ENCODE measurements at places on chromosomes 11 and 22. TPM values are rescaled to one million over a fixed set of nuclear protein-coding genes. Genes with fewer than 3 reads are reported as not detected.

DNA sequence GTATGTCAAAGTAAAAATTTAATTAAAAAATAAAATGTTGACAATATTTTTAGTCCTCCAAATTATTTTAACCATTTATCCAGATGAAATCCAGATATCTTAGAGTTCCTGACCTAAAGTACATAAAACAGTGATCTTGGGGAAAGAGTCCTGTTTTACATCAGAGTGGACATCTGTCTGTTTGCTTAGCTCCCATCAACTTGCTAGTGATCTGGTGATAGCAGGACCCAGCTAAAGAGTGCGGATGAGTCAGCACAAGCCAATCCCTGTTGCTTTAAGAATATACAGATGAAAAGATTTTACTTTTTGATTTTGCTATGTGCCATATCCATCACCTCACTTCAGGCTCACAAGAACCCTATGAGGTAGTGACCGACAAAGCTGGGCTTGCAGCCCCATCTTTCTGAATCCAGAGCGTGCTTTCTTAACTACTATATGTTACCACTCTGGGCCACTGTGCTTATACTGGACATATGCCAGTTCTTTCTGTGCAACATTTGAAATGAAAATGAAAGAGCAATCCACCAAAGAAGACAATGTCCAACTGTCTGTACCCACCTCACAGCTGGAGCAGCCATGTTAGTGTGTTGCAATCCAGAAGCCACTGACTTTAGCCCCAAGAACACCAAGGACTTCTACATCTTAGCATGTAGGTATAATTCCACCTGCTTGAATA lies 167.6 kb upstream of the SESN3 start:
- no peak for DNase-seq
- no peaks in the 10 kb centered on the region for H3K27me3 ChIP-seq
- H3K4me3 ChIP-seq = no peak overlapping the region
- no peaks in the 10 kb centered on the region for H3K4me1 ChIP-seq

DNA sequence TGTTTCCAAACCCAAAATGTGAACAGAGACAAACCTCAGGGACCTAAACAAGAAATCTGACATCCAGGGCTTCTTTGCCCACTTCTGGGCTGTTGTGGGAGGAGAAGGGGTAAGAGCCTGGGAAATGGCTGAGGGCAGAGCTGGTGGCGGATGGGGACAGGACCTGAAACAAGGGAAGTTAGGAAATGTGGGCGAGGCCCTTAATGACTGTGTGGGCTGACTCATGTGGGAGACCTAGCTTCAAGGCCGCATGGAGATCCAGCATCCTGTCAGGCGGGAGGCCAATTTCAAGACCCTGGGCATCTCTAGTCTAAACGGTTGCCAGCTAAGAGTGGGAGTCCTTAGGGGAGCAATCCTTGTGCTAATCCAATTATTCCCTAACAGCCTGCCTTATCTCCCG lies 2.1 kb upstream of the OAF start:
- peak overlapping the region; percentile 92 for H3K27ac ChIP-seq
- H3K27me3 ChIP-seq = no peaks in the 10 kb centered on the region
- no peaks in the 10 kb centered on the region for H3K36me3 ChIP-seq
- no peak overlapping the region for H3K4me3 ChIP-seq
- DNase-seq = peak; percentile 62
- H3K4me1 ChIP-seq = peaks cover 43% of the 10 kb centered on the region

DNA sequence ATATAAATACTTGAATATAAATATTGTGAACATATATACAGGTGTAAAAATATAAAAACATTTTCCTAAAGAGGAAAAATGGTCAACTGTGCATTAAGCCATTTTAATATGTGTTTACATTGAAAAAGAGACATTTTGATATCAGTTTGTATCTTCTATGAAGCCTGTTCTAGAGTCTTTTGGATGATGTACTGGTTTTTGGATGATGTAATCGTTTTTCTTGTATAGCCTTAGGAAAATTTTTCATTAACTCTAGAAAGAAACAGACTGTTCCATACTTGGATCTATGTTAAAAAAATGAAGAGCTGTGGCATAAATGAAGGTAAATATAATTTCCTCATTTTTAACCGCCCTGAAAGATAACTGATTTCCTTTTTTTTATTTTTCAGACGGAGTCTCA lies 39.6 kb upstream of the RDX start:
- H3K27me3 ChIP-seq = no peaks in the 10 kb centered on the region
- no peaks in the 10 kb centered on the region for H3K4me1 ChIP-seq
- H3K27ac ChIP-seq = no peak overlapping the region
- no peak for DNase-seq

- peaks cover 37% of the 10 kb centered on the region for H3K4me1 ChIP-seq
- H3K27ac ChIP-seq = peak overlapping the region; percentile 67
- no peaks in the 10 kb centered on the region for H3K27me3 ChIP-seq
- no peak for DNase-seq
- no peaks in the 10 kb centered on the region for H3K36me3 ChIP-seq
Measured at GRCh38 chr11:46363455-46364005, 16.3 kb downstream of the DGKZ start.

GRCh38 chr11:122685041-122685440 lies 29.5 kb downstream of the UBASH3B start:
- no peak overlapping the region for H3K4me3 ChIP-seq
- H3K36me3 ChIP-seq = no peaks in the 10 kb centered on the region
- no peak overlapping the region for H3K27ac ChIP-seq
- H3K27me3 ChIP-seq = no peaks in the 10 kb centered on the region
- H3K4me1 ChIP-seq = no peaks in the 10 kb centered on the region

GRCh38 chr11:19437760-19438159 lies 197.0 kb upstream of the E2F8 start:
- no peak overlapping the region for H3K27ac ChIP-seq
- H3K4me3 ChIP-seq = no peak overlapping the region
- no peaks in the 10 kb centered on the region for H3K27me3 ChIP-seq
- no peaks in the 10 kb centered on the region for H3K36me3 ChIP-seq

DNA sequence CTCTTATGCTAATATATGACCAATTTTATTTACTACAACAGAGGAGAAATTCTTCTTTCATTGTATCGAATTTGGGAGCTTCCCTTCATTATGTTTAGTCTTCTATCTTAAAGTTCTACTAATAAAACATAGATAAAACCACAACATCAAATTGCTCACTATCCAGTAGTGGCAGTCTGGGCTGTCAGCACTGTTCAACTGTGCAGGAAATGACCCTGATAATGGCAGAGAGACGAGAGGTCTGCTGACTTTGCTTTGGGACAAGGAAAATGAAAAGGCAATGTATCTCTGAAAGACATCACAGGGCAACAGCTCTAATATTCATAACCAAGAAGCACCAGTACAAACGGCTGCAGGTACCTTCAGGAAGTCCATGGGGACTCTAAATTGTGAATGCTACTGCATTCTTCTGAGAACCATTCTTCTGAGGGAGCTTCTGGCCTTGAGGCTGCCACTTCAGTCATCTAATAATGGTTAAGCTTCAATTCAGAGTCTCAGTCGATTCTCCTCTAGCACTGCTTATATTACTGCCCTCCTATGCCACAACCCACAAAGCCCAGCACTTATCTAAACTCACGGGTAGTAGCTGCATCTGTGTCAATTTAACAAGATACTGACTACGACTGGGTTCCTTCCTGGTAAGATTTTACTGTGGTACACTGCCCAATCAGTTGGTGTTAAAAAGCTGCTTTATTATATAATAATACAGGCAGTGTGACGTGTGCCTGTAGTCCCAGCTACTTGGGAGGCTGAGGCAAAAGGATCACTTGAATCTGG lies 44.2 kb downstream of the CKAP5 start:
- H3K4me1 ChIP-seq = no peaks in the 10 kb centered on the region
- H3K27ac ChIP-seq = no peak overlapping the region
- H3K27me3 ChIP-seq = no peaks in the 10 kb centered on the region
- H3K4me3 ChIP-seq = no peak overlapping the region

- no peak overlapping the region for H3K4me3 ChIP-seq
- H3K36me3 ChIP-seq = no peaks in the 10 kb centered on the region
- DNase-seq = no peak
- no peaks in the 10 kb centered on the region for H3K4me1 ChIP-seq
Measured at GRCh38 chr11:2701898-2702434, 2.2 kb upstream of the KCNQ1OT1 start.

DNA sequence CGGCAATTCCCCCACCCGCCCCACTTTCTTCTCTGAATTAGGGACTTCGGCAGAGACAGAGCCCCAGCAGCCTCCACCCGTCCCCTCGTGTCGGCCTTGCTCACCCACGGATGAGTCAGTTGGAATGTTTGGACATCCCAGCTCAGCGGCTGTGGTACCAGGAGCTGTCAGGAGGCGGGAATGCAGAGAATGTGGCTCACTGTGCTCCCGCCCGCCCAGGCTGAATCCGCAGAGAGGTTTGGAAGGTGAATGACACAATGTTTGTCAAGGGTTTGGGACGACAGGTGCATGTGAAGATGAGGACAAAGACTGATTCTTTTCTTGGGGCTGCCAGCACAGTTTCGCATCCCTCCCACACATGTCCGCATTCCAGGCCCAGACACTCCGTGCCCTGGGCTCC lies 39.6 kb downstream of the LIF start:
- H3K4me1 ChIP-seq = no peaks in the 10 kb centered on the region
- no peaks in the 10 kb centered on the region for H3K36me3 ChIP-seq
- no peaks in the 10 kb centered on the region for H3K27me3 ChIP-seq
- H3K27ac ChIP-seq = peak overlapping the region; percentile 34
- no peak for DNase-seq

DNA sequence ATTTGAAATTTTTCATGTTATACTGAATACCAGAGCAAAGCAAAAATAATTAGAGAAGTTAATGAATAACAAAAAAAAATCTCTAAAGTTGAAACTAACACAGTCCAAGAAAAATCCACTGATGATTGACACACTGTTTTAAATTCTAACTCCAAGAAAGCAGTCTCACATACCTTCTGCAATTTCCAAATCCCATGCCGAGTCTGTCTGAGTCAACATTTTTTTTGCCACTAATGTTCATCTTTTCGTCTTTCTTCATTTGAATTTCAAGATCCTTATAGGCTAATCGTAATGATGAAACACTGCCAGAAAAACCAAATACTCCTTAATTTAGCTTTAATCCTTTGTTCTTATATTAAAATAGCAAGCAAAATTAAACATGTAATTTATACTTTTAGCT lies 39.5 kb downstream of the ARFGAP3 start:
- no peaks in the 10 kb centered on the region for H3K27me3 ChIP-seq
- no peak overlapping the region for H3K27ac ChIP-seq

DNA sequence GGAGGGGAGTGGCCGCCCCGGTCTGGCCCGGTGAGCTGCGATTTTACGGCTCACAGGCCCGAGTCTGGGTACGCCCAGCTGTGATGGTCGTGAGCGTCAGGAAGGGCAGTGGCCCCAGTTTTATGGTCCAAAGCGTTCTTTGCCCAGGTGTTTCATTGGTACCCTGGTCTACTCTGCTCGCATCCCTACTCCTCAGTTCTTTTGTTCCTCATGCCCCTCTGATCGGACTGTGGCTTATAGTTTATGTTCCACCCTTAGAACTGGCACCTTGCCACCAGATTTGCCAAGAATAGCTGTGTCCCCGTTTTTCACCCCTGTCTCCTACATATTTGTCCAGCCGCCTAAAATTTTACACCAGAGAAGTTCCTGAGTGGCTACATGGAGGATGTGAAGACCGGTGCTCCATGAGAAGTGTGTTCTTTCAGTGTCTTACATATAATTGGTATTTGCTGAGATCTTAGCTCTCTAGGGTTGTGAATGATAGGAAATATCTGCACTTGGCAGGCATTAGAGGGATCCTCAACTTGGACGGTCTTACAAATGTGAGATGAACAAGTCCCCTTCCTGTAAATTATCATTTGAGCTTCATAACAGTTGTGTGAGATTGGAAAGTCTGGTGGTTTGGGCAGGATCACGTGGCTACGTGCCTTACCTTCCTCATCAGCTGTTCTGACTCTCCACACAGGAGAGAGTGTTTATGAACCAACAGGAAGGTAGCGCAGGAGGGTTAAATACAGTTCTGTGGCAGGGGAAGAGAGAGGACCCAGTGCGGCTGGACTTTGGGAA lies 1.1 kb downstream of the PANX1 start:
- H3K27me3 ChIP-seq = no peaks in the 10 kb centered on the region
- H3K36me3 ChIP-seq = no peaks in the 10 kb centered on the region
- H3K27ac ChIP-seq = peak overlapping the region; percentile 96
- H3K4me3 ChIP-seq = peak overlapping the region; percentile 77
- H3K4me1 ChIP-seq = peaks cover 35% of the 10 kb centered on the region

GRCh38 chr11:6646918-6647679 lies 8.5 kb downstream of the DCHS1 start:
- H3K4me3 ChIP-seq = no peak overlapping the region
- no peak for DNase-seq
- no peaks in the 10 kb centered on the region for H3K27me3 ChIP-seq
- H3K36me3 ChIP-seq = no peaks in the 10 kb centered on the region

DNA sequence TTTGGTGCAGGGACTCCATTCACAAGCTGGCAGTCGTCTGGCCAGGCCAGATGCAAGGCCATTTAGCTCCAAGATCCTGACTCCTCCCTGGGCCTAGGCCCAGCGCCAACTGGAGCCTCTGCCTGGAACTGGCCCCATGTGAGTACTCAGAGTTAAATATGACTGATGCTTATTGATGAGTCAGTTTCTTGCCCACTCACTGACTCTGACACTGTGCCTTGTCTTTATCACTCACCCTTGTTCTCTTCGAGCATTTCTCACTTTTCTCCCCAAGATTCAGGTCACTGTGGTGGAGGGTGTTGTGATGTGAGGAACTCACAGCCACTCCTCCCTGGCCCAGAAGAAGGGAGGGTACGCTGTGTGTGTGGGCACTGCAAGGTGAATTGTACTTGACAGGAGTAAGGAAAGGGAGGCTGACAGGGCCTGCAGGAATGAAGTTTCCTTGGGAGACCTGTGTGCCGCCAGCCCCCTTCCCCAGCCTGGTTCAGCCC lies 23.2 kb upstream of the ST3GAL4 start:
- peaks cover 3% of the 10 kb centered on the region for H3K4me1 ChIP-seq
- no peaks in the 10 kb centered on the region for H3K36me3 ChIP-seq
- H3K27me3 ChIP-seq = no peaks in the 10 kb centered on the region
- no peak overlapping the region for H3K27ac ChIP-seq

DNA sequence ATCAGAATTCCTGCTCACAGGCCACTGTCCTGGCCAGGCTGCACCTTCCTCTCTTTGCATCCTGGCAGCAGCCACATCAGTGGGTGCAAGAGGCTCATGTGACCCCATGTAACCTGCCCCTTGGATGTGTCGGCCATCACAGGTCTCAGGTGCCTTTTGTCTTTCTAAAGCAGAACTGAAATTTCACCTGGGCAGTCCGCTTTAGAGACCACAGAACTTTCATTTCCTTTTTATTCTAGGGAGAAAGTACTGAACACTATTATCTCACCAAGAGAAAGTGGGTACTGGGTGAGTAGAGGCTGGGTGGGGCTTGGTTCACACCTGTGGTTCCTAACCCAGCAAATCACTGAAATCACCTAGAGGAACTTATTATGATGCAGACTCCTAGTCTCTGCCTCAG lies 51.7 kb upstream of the NUP160 start:
- H3K4me3 ChIP-seq = no peak overlapping the region
- no peak overlapping the region for H3K27ac ChIP-seq
- no peaks in the 10 kb centered on the region for H3K36me3 ChIP-seq
- DNase-seq = peak; percentile 19

Gene CHRNA10
- total RNA-seq = 1.3 TPM

Gene SLC37A2
- total RNA-seq = 20.6 TPM

Gene TIMM10B
- 31.0 TPM for total RNA-seq

Gene F2
- not detected for total RNA-seq

Gene PATE2
- total RNA-seq = not detected

Gene SUSD2
- total RNA-seq = 0.37 TPM

Gene OR6A2
- total RNA-seq = 0.27 TPM

Measured in transverse colon (tissue), 4 donors.